ENCODE measurements at places on chromosomes 16 and 17.

DNA sequence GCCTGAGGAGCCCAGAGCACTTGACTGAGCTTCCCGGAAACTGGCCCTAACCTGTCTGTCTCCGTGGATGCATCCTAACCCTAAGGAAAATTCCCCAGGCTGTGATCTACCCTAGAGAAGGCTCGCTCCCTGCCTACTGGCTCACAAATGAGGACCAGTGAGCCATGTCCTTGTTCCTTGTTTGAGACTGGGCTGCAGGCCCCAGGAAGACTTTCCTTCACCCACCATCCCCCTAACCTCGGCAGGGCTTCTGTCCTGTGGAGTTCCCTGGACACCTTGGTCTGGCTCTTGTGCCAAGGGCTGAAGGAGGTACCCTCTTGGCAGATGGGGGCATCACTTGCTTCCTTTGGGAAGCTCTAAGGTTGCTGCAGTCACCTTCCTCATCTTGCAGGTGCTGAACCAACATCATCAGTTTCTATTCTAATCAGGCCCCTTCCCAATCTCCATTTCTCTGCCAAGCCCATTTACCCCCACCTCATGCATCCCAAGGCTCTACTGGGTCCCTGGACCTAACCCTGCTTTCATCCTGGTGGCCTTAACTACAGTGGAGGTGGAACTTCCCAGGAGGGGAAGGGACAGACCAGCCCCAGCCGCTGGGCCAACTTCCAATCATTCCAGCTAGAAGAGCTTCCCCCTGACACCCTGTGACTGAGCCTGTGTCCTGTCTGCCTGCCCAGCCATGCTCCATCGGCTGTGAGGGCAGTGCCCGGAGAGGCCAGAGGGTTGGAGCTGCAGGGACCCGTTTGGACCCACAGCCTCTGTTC, 12.4 kb downstream of the RNF40 start:
- DNase-seq, result no peak

DNA sequence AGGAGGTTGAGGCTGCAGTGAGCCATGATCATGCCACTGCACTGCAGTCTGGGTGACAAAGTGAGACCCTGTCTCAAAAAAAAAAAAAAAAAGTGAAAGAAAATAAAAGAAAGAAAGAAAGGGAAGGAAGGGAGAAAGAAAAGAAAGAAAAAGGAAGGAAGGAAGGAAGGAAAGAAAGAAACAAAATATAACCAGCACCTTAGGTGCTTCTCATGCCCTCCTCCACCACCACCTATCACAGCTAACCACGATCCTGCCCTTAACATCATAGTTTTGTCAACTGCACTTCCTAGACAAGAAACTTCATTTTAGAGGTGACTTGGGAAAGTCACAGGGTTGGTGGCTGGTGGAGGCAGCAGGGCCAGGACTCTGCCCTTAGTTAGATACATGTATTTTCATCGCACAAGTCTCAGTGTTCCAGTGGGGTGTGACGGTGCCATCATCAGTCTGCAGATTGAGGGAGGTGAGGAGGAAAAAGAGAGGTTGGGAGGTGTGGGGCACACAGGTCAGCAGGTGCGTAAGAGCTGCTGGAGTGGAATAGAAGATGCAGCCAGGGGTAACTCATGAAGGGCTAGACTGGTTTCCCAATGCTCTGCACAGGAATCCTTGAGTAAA, 10.0 kb downstream of the SUPT4H1 start:
- DNase-seq, result no peak

DNA sequence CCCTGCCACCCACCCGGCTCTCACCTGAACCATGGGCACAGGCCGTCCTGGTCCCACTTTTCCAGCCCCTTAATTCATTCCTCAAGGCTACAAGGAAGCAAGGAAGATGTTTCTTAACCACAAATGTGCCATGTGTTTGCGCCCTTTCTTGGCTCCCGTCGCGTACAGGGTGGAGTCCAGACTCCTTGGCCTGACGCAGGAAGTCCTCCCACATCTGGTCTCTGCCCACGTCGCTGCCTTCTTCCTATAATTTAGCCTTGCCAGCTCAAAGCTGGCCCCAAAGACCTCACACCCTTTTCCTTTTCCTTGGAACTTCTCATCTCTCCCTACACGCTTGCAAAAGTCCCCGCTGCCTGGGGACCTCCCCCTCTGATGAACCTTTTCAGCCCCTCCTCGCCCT, 38.8 kb upstream of the BHLHA9 start:
- no peak for DNase-seq

DNA sequence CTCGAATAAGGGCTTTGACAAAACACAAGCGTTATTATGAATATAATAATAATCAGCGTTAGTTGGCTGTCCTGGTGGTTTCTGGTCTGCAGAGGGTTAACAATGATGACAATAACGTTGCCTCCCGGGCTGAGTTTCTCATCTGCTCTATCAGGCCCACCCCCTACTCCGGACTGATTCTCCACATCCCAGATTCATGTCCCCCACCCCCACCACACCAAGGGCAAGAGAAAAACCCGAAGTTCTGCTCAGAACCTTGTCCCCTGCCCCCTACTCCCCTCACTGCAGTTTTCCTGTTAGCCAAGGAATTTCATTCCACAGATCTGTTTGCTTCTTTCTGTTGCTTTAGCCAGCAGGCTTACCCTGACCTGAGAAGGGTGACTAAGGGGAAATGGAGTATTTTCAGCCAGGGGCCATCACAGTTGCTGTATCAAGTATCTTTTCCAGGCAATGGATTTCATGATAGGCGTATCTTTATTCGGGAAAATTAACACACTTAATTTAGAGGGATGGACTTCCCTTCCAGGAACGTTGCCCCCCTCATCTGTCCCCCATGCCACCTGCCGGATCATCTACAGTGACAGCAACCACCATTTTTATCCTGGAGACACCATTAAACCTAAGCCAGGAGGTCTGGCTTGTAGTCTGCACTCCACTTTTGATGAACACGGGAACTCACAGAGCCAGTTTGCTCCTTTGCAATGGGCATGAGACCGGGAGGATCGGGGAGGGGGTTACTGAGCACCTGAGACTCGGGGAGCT, 23.7 kb downstream of the ALOX15 start:
- DNase-seq, result no peak

- no peak for DNase-seq
These were observed 14.7 kb downstream of the C1QTNF1 start for GRCh38 chr17:79038545-79039135.

GRCh38 chr16:74279266-74279665, 17.3 kb upstream of the PSMD7 start:
- no peak for DNase-seq

DNA sequence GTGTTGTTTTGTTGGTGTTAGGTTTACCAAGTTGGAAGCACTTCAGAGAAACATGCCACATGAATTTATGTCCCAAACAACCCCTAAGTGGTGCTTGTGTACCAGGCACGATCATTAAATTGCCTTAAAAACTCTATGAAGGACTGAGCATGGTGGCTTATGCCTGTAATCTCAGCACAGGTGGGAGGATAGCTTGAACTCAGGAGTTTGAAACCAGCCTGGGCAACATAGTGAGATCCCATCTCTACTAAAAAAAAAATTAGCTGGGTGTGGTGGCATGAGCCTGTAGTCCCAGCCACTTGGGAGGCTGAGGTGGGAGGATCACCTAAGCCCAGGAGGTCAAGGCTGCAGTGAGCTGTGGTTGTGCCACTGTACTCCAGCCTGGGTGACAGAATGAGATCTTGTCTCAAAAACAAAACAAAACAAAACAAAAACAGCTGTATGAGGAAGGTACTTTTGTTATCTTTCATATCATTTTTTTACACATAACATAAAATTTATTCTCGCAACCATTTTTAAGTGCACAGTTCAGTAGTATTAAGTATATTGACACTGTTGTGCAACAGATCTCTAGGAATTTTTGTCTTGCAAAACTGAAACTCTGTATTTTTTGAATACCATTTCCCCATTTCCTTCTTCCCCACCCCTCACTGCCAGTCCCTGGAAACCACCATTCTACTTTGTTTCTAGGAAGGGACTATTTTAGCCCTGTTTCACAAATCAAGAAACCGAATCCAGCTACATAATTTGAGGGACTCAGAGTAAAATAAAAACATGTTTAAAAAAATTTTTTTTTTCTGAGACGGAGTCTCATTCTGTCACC, 14.3 kb upstream of the RBBP6 start:
- DNase-seq, result no peak

DNA sequence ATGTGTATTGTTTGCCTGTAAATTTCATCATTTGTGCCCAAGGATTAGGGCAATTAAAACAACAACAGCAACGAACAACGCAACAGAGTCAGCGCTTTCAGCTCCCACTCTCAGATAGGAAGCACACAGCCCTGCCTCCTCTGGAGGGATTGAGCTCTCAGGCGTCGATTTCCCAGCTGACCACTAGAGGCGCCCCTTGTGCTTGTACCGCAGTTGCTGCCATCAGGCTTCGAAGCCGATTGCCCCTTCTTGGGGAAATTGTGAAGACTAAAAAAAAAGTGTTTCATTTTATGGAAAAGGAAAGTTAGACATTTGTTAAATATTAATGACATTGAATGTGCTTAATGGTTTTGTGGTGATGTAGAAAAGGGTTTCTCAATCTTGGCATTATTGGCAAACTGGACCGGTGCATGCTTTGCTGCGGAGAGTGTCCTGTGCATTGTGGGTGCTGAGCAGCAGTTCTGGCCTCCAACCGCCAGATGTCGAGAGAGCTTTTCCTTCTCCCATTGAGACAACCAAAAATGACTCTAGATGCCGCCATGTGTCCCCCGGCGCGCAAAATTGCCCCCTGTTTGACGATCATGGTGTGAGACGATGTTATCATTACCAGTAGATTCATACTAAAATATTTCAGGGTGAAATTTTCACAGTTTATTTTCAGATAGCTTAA, 650.4 kb upstream of the RBFOX1 start:
- peak; percentile 32 for DNase-seq

DNA sequence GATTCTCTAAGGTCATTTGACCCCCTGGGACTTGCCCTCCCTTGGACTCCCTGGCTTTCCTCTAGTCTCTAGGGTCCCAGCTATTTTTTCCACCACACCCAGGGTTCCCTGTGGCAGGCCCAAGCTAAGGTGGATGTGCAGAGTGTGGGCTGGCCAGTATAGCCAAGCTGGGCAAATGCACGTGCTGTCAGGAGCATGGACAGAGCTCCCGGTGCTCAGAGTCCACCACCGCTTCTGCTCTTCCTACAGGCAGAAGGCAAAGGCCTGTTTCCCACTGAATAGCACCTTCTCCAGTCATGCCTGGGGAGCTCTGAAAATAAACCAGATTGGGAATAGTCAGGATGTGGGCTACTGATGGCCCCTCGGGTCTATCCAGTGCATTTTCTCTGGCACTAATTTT, 53.3 kb downstream of the GNAO1 start:
- DNase-seq, result no peak

DNA sequence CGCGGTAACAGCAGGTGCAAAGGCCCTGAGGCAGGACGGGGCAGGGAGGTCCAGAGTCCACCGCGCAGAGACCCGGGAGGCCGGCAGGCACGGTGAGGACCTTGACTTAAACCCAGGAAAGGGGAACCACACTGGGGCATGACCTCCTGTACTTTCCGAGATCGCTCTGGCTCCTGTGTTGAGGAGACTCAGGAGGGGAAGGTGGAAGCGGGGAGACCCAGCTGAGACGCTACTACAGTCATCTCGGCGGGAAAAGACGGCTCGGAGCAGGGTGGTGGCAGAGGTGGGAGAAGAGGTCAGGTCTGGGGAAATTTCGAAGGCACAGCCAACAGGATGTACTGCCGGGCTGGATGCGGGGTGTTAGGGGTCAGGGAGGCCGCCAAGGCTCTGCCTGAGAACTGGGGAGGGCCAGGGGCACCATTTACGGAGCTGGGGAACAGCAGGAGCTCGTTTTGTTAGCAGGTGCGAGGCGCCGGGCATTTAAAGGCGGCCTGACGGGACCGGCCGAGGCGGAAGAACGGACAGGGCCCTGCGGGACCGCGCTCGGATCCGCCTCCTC, 22.3 kb downstream of the NPTX1 start:
- DNase-seq, result no peak

DNA sequence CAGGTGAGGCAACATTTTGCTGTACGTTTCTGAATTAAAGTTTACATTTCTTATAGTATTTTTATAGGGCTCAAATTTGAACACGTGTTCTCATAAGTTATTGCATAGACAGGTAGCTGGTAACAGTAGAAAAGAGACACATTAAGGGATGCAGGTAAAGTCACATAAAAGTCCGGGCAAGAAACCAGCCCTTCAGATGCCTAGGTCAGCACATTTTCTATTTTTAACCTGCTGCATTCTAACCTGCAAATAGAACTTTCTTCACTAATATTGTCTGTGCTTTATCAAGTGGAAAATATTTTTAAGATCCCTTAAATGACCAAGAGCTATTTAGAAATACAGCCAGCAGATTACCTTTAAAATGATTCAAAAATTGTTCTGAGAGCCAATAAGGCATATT, 307.4 kb upstream of the AXIN2 start:
- DNase-seq, result no peak

DNA sequence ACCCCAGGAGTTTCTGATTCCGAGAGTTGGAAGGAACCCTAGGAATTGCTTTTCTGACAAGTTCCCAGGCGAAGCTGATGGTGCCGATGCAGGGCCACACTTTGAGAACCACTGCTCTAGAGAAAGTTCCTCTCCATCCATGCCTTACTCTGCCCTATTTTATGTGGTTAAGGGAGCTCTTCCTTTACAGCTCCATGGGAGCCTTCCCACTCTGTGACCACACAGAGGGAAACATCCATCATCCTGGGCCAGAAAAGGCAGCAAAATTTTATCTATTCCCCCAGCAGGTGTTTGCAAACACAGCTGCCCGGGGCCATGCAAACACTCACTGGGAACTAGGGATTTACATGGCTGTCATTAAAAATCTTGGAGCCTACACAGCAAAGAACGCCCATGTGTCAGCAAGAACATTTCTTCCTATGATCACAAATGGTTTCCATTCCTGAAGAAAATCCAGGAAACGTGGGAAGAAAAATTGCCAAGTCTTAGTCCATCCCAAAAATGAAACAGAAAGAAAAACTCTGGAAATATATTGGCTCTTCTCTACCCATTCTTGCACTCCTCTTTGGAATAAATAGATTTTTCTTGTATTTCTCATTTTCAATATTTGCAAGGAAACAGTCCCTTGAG, 252.7 kb downstream of the PMP22 start:
- DNase-seq, result no peak

DNA sequence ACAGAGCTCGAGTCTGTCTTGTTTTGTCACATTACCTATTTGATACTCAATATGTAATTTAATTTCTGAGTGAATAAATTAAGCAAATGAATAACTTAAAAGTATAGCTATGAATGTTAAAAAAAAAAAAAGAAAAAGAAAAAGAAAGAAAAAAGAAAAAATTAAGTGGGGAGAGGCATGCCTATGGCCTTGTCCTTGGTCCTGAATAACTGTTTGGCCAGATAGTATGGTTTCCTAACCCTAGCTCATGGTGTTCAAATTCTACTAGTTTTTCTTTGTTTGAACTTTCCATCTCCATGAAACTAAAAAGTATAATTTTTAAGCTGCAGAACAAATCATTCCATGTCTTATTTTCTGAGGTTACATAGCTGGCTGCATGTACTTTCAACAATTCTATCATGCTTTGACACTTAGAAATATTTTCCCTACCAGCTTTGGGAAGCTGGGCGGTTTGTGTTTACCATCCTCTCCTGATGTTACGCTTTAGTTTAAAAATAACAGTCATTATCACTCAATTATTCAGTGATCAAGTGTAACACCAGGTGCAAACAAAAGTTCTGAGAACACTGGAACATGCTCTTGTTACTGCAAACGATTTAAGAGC, 31.8 kb downstream of the TOX3 start:
- DNase-seq, result no peak
